Stimulated activated CD8-positive, alpha-beta memory T cell treated with anti-CD3 and anti-CD28 coated beads, Interleukin-15, amount 100 ng/mL, for 4 hours (primary cell): ENCODE measurements at places on chromosomes 16 and 17.

GRCh38 chr16:30927789-30928378, 4.5 kb downstream of the FBXL19 start:
- no peak for DNase-seq

GRCh38 chr16:87487361-87487924, 5.4 kb downstream of the ZCCHC14 start:
- DNase-seq = no peak

- DNase-seq = no peak
Measured at GRCh38 chr17:42065201-42065600, 14.8 kb upstream of the C17orf113 start.

DNA sequence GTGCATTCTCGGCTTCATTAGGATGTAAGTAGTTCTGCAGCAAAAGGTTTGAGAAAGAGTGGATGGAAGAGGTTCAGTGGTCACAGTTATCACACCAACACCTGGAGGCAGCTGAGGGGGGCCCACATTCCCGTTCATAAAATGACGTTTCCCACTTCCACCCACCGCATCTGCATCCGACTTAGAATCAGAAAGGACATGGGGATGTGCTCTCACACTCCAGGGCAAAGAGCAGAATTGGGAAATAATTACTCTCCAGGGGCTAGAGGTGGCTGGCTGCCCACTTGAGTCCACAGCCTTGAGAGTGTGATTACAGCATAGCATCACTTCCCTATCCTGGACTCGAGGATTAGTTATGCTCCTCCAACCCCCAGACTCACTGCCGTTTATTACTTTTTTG, 122.0 kb downstream of the CPPED1 start:
- no peak for DNase-seq

- no peak for DNase-seq
Measured at GRCh38 chr17:35965272-35965671, 16.0 kb downstream of the CCL16 start.

- no peak for DNase-seq
Measured at GRCh38 chr16:3591991-3592390, 14.8 kb upstream of the NLRC3 start.

- no peak for DNase-seq
Measured at GRCh38 chr17:44847586-44847985, at the start of gene HIGD1B. Gene HIGD1B (plus strand): TSS chr17:44847883. CDS start chr17:44848153, 270 bp downstream.

- no peak for DNase-seq
Measured at GRCh38 chr17:64326030-64326419, 63.0 kb upstream of the TEX2 start.

- DNase-seq = no peak
Measured at GRCh38 chr17:75084039-75084660, 3.6 kb upstream of the SLC16A5 start.

GRCh38 chr17:82596837-82597672, 51.2 kb downstream of the WDR45B start:
- DNase-seq = no peak

DNA sequence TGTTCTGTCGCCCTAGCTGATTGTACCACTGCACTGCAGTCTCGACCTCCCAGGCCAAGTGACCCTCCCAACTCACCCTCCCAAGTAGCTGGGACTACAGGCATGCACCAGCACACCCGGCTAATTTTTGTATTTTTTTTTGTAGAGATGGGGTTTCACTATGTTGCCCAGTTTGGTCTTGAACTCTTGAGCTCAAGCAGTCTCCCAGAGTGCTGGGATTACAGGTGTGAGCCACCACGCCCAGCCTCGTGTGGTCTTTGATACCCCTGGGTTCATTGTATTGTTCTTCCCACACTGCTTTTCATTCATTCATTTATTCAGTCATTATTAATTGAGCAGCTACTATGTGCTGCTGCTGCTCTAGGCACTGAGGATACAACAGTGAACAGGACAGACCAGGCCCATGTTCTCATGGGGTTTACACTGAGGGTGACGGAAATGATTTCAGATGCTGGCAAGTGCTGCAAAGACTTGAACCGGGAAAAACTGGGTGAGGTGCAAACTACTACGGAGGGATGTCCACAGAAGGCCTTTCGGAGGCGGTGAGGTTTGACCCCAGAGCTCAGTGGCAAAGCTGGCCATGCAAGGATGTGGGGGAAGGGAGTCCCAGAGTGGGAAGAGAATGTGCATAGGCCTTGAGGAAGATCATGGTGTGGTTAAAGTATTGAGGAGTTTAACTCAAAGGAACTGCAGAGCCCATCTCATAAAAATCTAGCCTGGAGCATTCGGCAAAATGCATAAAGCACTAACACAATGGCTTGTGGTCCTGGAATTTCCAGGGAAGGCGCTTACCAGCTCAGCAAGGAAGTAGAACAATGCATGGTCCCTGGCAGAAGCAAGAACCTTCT, 10.9 kb downstream of the ABCC1 start:
- DNase-seq = no peak

DNA sequence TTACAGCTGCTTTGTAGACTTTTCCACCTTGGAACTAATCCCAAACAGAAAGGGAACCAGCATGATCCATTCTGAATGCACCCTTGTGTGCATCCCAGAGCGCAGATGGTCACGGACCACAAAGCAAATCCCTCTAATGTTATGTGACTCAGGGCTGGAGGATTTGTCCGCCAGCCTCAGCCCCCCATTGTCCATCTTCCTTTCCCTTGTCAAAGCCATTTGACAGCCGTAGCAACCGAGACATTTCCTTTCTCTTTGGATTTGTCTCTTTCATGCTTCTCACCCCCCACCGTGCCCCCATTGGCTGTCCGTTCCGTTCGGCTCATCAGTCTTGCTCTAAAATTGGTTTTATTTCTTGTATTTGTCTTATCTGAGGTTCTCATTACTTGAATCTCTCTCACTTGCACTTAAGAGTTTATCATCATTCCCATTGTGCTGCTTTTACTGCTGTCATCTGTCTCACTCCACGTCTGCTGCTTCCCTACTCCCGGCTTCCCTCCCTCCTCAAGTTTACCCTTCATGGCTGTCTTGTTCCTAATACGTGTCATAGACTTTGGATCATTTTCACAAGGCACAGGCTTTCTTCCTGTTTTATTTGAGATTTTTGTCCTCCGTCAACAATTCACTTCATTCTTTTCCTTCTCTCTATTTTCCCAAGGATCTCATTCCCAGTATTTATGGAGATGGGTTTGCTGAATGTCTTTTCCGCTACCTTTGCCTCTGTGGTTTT, 163.4 kb upstream of the ERCC4 start:
- DNase-seq = no peak

DNA sequence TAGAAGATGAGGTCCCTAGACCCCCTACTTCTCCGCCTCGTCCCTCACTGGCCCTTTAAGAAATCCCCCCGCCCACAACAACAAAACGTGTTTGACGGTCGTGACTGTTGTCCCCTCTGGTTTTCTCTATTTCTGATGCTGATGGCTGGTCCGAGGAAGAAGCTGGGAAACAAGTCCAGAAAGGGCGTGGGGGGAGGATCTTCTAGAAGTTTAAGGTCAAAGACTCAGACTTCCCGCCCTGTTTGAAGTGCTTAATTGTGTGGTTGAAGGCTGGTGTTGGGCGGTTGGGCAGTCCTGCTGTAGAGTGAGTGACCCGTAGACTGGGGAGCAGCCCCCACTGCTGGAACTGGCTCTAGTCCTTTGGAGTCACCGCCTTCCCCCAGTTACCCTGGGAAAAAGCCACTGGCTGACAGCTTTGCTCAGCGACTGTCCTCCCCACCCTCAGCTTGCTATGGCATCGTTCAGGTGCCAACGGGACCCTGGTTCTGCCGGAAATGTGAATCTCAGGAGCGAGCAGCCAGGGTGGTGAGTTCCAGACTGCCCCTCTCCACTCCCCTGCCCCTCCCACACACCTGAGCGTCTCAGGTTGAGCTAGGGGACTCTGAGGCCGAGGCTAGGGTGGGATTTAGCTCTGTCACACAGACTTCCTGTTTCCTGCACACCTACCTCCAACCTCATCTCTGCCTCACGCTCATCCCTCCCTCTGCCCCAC, 1.6 kb downstream of the MLLT6 start:
- no peak for DNase-seq

DNA sequence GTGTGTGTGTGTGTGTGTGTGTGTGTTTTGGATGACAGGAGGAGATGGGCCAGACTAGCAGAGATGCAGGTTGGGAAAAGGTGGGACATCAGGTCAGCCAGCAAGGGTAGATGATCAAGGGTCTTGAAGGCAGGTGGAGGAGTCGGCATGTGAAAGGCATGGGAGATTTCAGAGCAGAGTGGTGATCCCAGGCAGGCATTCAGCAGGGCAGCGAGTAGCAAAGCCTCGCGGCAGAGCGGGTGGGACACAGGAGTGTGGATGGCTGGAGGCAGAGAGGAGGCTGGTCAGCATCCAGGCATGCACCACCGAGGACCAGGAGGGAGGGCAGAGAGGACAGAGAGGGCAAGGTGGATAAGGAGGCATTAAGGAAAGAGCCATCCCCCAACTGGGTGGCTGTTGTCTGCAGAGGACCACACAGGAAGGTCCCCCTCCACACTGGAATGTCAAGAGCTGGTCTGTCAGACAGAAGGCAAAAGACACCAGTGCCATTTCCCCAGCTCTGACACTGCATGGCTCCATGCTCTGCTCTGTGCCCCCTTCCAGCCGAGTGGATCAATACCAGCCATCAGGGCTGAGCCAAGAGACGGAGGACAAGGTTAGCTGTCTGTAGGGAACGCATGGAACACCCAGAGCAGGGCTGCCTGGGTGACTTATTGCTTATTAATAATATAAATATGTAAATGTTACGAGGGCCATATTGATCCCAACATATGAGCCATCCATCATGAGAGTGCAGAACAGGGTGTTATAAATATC, 74.8 kb upstream of the RPL38 start:
- DNase-seq = no peak

GRCh38 chr17:27939474-27940465, 46.6 kb upstream of the LYRM9 start:
- DNase-seq = no peak

DNA sequence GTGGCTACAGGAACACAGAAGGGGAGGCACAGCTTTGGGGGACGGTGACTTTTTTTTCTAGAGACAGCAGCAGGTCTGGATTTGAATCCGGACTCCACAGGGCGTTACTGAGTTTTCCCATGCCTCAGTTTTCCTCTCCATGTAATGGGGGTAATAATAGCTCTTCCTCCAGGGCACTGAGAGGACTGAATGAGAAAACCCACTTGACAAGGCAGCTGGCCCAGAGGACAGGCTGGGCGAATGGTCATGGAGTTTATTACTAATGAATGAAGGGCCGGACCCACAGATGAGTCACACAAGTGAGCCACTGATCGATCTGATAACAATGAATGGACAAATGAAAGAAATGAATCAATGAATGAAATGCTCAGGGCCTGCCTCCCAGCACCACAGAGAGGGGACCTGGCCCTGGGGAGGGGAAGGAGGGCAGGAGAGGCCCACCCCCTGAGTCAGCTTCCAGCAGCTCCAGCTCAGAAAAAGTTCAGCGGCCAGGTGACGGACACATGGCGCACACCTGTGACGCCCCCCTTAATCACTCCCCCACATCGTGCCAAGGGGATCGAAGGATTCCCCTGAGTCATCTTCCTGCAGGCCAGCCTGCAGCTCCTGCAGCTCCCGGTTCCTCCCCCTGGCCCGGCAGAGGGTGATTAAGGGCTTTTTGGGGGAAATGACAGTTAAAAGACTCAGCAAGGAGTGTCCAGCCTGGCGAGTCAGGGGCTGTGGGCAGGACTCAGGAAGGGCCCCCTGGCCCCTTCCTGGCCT, 54.3 kb downstream of the SOCS1 start:
- DNase-seq = no peak

DNA sequence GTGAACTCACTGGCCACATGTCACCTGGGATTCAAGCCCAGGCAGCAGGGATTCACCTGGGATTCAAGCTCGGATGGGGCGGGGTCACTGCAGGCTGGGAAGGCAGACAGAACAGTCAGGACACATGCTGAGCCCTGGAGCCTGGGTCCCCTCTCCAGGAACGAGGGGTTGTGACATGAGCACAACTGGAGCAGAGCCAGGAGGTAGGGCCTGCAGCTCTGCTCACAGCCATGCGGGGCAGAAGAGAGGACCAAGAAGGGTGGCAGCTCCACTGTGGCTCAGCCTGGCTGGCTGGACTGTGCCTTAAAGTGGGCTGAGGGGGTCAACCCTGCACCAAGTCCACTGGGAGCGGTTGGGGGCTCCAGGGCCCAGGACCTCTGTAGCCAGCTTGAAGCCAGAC, 150.1 kb downstream of the RAB11FIP4 start:
- no peak for DNase-seq

GRCh38 chr17:73690676-73691075, 46.4 kb upstream of the SDK2 start:
- no peak for DNase-seq

DNA sequence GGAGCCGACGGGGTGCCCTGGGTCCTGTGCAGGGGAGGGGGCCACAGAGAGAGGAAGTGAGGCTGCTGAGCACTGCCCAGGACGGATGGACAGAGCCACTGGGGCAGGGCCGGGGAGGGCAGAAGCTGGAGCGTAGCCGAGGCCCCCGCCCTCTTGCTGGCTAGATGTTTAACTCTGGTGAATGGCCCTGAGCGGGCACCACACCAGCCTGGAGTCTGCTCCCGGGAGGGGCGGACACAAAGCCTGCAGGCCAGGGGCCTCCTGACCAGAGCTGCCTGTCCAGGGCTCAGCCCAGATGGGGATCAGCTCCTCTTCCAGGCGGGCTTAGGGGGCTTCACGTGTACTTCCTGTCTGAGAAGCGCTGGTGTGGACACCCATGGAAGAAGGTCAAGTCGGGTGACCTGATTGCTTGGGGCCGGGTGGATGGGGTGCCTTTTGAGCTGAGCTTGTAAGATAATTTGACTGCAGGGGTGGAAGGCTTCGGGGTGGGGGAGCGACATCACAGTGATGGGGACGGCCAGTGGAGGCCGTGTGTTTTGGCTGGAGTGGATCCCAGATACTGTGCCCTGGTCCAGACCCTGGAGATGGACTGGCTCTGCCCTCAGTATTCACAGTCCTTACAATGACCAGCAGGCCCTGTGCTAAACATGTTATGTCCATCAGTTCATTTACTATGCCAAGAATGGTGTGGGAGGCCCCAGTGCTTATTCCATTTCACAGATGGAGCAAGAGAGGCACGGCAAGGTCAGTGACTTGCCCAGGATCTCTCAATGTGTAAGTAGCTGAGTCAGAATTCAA, 33.7 kb upstream of the CIBAR2 start:
- DNase-seq = no peak

DNA sequence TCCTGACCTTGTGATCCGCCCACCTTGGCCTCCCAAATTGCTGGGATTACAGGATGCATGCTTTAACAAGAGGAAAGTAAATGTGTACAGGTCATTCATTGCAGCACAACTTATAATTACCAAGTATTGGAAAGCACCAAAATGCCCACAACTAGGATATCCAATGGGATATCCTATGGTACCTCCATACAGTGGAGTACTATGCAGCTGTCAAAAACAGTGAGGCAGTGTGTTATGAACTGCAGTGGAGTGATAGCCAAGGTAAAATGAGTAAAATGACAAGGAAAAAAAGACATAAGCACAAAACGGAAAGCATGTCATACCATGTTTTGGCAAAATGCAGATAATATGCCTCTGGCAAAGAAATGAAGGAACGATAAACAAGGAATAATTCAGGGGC, 87.6 kb downstream of the FOXL1 start:
- DNase-seq = no peak

GRCh38 chr16:63467513-63467912, 1431.3 kb upstream of the CDH8 start:
- no peak for DNase-seq
